Esophagus squamous epithelium (tissue), 5 donors: ENCODE measurements at places on chromosomes 5 and 9.

DNA sequence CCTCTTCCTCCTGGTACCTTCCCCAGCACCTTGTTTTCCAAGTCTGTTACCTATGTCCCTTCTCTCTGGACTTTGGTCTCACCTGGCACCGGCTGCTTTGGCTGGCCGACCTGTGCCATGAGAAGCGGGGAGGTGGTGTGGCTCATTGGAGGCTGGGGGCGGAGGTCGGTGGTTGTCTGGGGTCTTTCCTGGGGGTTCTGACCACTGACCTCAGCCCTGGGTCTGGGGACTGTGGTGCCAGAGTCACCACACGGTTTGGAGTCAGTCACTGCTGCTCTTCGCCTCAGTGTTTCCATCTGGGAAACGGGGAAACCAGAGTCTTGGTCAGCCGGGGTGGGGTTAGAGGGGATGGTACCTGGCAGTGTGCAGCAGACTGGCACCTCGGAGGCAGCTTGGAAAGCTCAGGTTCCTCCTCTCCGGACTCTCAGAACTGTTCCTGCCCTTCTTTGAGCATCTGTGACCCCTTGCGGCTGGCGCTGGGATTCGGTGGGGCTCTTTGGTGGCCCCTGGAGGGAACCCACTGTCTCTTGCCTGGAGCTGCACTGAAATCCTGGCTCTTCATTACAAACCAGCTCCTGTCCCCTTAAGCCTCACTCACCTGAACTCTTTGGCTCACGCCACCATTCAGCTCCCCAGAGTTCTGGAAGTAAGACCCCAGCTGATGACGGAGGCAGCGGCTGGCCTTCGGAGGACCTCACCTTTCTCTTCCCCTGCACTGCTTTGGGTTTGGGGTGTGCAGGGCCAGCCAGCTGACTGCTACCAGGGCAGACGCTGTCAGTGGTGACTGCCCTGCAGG lies 4.1 kb upstream of the RXRA start:
- DNase-seq = no peak

GRCh38 chr5:110785356-110785755 lies 46.5 kb downstream of the SLC25A46 start:
- DNase-seq = no peak

GRCh38 chr5:129249886-129250285 lies 155.3 kb downstream of the ISOC1 start:
- no peak for DNase-seq

GRCh38 chr9:109959679-109960078 lies 179.7 kb downstream of the PALM2AKAP2 start:
- no peak for DNase-seq

DNA sequence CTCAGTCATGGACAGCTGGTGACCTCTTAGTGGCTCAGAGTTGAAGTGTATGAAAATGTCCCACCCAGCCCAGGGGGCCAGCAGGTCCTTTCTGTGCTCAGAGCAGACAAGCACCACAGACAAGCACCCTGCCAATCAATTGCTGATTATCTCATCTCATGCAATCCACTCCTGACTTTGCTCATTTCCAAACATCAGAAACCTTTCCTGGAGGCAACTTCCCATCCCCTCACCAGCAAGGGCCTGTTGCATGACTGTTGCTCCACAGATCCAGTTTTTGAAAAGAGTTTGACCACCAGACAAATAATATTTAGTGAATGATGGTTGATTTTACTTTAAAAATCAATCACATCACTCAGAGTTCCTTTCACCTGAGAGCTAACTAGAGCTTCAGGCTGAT lies 397.3 kb upstream of the KLF4 start:
- DNase-seq = no peak

DNA sequence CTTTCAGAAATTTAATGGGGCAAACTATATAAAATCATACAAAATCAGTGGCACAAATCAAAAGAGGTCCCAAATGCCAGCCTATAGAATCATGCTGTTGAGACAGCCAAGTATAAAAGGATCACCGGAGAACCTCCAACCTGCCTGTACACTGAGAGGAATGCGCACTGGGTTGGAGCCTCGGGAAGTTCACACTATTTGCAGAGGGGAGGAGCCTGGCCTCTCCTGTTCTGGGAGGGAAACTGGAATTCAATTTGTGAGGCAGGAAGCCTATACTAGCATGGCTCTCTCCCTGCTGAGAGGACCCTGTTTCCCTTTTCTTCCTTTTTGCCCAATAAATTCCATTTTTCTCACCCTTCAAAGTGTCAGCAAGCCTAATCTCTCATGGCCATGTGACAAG lies 406.0 kb downstream of the HINT1 start:
- DNase-seq = no peak

- peak; percentile 17 for DNase-seq
These were observed 65.5 kb upstream of the ABCA1 start for GRCh38 chr9:104993291-104993963.

- no peak for DNase-seq
These were observed 32.5 kb downstream of the TAF11L14 start for GRCh38 chr5:17666726-17667235.

DNA sequence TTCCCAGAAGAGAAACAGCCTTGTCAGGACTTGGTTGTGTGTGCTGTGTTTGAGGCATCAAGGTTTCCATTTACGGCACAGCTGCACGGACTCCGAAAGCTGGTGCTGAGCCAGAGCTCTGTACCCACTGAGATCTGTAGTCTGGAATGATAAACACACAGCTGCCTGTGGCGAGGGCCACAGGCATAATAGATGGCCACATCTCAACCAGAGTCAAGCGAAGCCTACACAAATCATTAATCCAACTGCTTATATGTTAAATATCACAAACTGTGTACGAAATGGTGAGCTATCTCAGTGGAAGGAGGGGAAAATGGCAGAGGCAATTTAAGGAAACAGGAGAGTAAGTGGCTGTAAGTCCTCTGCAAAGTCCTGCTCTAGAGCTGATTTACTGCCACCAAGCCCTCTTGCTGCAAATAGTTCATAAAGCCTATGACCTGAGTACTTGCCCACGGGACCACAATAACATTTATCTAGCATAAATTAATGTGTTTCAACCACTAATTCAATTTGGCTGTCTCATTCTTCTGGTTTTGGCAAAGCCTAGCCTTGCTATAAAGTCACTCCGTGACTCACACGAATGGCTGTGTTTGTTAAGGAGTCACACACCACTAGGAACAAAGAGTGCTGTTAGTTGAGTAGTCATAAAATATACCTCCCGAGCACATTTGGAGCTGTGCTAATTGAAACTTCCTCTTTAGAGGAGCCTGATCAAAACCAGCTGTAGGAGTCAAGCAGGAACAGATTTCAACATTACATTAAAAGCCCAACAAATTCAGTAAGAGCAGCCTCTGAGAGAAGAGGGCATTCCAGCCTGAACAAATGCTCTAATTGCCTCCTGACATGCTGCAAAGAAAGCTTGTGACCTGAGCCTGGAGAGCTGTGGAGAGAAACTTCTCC lies 738.6 kb upstream of the ZNF608 start:
- no peak for DNase-seq

DNA sequence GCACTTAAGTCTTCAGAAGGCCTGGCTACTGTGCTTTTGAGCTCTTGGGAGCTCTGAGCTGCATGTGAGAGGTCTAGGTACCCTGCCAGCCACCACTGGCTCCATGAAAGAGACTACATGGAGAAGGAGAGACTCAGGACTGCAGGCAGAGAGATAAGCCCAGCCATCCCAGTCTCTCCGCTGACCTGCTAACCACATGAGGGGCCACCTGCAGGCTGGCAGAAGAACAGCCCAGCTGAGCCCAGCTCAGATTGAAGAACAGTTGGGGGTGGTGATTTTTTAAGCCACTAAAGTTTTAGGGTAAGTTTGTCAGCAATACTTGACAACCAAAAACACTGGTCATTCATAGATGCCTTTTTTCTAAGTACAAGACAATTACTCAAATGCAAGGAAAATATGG lies 205.0 kb upstream of the PRDM9 start:
- DNase-seq = no peak

- DNase-seq = no peak
These were observed 95.1 kb downstream of the TTC39B start for GRCh38 chr9:15211815-15212495.

GRCh38 chr9:80285326-80285725 lies 713.6 kb downstream of the TLE4 start:
- no peak for DNase-seq

DNA sequence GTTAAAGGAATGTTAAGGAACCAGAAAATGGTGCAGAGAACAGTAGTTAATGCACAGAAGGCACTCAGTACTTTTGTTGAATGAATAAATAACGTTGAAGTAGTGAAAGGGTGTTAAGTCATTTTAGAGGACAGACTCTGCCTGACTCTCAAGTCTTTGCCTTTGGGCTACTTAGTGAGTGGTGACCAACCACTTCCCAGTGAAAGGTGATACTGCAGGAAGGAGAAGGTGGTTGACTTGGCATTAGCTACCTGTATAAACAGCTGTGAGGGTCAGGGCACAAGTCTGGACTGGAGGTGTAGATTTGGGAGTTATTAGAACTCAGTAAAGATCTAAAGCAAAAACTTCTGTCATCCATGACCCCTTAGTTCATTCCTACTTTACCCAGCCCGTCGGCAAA lies 4.9 kb upstream of the SHB start:
- DNase-seq = no peak

DNA sequence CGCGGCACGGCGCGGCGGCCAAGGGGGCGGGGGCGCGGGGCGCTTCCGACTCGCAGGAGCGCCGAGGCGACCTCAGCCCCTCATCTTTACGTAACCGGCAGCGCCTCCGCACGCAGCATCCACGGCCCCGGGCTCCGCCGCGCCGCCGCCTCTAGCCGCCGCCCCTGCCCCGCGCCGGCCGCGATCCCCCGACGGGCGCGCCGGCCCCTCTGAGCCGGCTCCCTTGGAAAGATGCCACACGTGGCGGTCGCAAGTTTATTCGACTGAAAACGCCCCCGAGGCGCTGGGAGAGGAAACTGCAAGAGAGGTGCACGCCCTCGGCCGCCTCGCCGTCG lies 1.0 kb downstream of the KLF9 start:
- DNase-seq = peak; percentile 72

GRCh38 chr9:105908069-105908468 lies 213.7 kb downstream of the TMEM38B start:
- DNase-seq = no peak

GRCh38 chr9:107243742-107244141 lies 39.3 kb upstream of the RAD23B start:
- DNase-seq = no peak

DNA sequence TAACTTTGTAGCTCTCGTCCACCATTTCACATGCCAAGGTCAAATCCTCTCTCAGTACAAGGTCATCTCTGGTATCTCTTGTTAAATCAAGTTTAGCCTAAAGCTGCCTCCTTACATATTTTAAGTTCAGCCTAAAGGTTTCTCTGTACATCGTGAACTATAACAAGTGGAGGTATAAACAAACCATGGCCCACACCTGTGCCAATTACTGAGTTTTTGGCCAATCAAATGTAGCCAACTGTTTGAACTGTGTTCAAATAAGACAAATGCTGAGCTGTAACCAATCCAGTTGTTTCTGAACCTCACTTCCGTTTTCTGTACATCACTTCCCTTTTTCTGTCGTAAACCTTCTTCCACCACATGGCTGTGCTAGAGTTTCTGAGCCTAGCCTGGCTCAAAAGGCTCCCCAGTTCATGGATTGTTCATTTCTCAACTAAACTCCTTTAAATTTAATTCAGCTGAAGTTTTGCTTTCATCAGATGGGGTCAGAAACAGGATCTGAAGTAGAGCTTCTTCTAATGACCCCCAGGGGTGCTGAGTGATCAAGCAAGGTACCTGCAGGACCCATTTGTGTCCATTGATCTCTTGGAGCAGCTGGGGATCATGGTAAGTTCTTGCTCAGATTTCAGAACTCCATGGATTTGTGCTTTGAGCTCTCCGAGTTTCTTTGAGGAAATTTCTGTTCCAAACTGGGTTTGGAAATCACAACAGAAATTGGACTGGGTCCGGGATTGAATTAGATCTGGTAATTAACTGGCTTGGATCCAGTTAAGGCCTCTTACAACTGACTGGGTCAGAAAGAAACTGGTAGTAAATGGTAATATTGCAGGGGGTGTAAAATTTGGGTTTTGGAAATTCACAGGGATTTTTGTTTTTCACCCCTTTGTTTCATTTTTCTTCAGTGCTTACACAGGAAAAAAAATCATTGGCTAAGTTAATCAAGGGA lies 11.0 kb upstream of the NANS start:
- no peak for DNase-seq

DNA sequence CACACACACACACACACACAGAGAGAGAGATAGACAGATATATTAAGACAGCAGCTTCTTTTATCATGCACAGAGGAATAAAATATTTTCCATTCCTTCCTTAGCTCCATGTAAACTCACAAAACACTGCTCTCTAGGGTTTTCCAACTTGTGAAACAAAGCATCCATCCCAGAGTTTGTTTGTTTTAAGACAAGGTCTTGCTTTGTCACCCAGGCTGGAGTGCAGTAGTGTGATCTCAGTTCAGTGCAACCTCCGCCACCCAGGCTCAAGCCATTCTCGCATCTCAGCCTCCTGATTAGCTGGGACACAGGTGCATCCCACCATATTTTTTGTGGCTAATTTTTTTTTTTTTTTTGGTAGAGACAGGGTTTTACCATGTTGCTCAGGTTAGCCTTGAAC lies 298.7 kb downstream of the FBXL17 start:
- DNase-seq = no peak

DNA sequence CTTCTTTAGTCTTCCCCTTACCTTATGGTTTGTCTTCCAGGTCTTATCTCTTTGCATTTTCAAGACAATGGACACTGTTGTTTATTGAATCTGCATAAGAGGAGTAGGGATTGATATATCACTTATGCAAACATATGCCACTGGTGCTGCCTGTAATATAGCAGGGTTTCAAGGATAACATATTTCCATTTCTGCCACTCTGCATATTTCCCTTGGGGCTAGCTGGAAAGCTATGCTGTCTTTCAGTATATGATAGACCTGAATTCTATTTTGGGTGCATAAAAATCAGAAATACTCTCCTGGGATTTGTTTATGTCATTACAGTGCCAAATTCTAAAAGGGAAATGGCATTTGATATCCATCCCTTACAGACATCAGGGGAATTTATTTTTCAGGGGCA lies 400.2 kb downstream of the TLR4 start:
- DNase-seq = no peak

- no peak for DNase-seq
These were observed 8.6 kb downstream of the BRD3 start for GRCh38 chr9:134059188-134059641.

DNA sequence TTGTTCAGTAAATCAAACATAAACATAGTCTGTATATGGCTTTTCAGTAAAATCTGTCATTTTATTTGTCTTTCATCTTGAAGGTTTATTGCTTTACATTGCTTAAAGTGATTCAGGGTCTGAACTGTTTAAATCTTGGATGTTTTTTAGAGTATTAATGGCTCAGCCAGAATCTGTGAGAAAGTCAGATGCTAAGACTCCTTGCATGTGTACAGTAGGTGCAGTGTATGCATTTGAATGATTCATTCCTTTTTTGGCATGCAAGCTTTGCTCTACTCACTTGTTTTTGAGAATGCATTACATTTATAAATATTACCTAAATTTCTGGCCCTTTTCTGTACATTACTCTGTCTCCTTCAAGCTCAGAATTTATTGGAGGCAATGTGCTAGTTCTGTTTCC lies 271.0 kb upstream of the RIOK2 start:
- no peak for DNase-seq

- DNase-seq = no peak
These were observed 464.7 kb downstream of the DMRT2 start for GRCh38 chr9:1514776-1515363.
